Myocyte (in vitro differentiated cells): ENCODE measurements at places on chromosomes 1 and 21. TPM values are rescaled to one million over a fixed set of nuclear protein-coding genes. Genes with fewer than 3 reads are reported as not detected.

TRAF3IP3 gene
- 0.03 and 0.05 TPM in 2 replicates for total RNA-seq

OR2T29 gene
- not detected in 2 replicates for total RNA-seq

NCAM2 gene
- total RNA-seq: 0.53 and 1.8 TPM in 2 replicates

DRAXIN gene
- total RNA-seq: 0.53 and 1.7 TPM in 2 replicates

RGS1 gene
- 0.43 TPM in 1 of 2 replicates, not detected in the other for total RNA-seq

HJV gene
- total RNA-seq: 184 and 334 TPM in 2 replicates

S100A7A gene
- total RNA-seq: not detected in 2 replicates

CYP4Z1 gene
- not detected in 2 replicates for total RNA-seq

RBP7 gene
- total RNA-seq: not detected in 2 replicates

OPRD1 gene
- not detected in 2 replicates for total RNA-seq

FCGR2B gene
- not detected in 2 replicates for total RNA-seq

LORICRIN gene
- not detected in 2 replicates for total RNA-seq

LSM10 gene
- total RNA-seq: 6.2 and 12.3 TPM in 2 replicates

GPATCH2 gene
- 12.0 and 15.0 TPM in 2 replicates for total RNA-seq

ISG20L2 gene
- total RNA-seq: 12.8 and 19.7 TPM in 2 replicates

TPTE gene
- not detected in 2 replicates for total RNA-seq

OLFML2B gene
- total RNA-seq: 139 and 216 TPM in 2 replicates

AGMAT gene
- total RNA-seq: 2.1 and 3.2 TPM in 2 replicates
